Esophagus squamous epithelium (tissue), 5 donors: ENCODE measurements at places on chromosomes 7 and 10.

GRCh38 chr10:17913604-17914003, 38.1 kb upstream of the SLC39A12 start:
- DNase-seq, result no peak

DNA sequence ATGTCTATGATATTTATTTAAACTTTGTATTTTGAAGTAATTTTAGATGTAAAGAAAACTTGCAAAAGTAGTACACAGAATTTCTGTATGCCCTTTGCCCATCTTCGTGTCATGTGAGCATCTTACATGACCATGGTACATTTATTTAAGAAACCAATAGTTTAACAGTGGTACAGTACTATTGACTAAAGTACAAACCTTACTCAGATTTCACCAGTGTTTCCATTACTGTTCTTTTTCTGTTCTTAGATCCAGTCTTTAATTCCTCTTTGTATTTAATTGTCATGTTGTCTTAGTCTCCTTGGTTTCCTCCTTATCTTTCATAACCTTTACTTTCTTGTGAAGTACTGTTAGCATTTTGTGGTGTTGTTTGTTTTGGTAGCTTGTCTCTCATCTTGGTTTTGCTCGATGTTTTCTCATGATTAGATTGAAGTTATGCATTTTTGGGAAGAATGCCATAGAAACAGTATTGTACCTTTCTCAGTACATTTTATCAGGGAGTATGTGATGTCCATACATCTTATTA, 24.1 kb downstream of the TAX1BP1 start:
- no peak for DNase-seq

GRCh38 chr7:17854261-17855047, 85.8 kb downstream of the SNX13 start:
- no peak for DNase-seq

DNA sequence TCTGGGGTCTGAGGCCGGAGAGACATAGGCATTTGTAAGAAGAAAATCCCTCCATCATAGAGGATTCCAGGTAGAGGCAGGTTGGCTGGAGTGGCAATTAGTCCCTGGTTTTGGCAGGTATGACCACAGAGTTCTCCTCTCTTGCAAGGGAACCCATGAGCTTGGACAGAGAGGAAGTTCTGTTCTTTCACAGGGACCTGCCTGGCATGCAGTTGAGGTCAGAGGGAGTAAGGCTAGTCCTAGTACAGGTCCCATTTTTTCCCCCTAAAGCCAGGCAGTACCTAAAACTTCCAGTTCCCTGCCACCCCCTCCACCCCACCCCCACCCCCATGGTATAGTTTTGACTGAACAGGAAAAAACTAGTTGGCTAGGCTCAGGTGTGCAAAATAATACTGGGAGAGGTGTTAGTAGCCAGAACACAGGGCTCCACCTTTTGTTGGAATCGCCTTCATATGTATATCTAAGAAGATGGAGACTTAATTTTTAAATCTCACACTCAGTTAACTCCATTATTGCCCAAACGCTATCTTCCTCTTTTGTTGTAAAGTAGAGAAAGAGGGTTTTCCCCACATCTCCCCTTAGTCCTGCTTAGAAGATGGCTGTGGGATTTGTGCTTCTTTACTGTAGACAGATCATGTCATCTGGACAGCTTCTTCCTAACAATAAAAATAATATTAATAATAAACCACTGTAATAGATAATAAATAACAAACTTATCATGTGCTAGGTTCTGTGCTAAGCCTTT, 188.1 kb downstream of the TCF7L2 start:
- DNase-seq, result no peak

DNA sequence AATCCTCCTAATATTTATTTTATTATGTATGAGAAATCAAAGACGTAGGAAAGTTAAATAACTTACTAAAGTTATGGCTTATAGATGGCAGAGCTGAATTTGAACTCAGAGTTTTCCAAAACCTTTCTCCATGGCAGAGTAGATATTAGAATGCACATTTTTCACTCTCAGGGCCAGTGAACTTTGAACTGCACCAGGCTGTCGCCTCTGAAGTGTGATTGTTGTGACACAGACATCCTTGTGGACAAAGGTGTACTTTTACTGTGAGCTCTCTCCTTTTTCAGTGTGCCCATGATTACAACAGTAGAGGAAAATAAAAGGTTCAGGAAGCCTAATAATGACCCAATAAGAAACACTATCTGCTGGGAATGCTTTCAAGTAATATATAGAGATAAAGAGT, 29.1 kb downstream of the TES start:
- no peak for DNase-seq
